Left renal cortex interstitium (tissue), 4 donors: ENCODE measurements at places on chromosomes 13 and 19.

DNA sequence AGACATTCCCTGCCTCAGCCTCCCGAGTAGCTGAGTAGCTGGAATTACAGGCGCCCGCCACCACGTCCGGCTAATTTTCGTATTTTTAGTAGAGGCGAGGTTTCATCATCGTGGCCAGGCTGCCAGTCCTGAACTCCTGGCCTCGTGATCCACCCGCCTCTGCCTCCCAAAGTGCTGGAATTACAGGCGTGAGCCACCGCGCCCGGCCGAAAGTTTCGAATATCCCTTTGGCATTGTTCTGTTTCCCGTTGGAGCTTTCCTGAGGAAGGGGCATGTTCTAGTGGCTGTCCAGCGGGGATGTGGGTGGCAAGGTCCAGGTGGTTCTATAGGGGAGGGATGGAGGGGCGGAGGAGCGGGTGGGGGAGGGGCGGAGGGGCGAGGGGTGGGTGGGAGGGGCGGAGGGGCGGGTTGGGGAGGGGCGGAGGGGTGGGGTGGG, 2.1 kb upstream of the BSG start:
- no peak for DNase-seq

DNA sequence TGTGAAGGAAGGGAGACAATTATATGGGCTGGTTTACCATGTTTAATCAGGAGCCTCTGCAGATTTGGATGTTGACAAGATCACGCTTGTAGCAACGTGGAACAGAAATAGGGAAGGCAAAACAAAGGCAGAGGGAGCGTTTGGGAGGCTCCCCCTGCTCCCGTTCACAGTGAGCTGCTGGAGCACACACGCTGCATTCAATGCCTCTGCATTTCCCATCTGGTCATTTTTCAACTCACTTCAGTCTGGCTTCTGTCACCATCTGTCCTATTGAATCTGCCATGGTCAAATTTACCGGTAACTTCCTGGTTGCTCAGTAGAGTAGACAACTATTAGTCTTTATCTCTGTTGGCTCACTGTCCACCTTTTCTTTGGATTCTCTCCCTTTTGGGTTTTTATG, 91.0 kb downstream of the NHLRC3 start:
- DNase-seq: no peak

- no peak for DNase-seq
These were observed 161.0 kb downstream of the SLITRK6 start for GRCh38 chr13:85638265-85638664.

GRCh38 chr19:30341611-30342201, 30.5 kb upstream of the ZNF536 start:
- no peak for DNase-seq

DNA sequence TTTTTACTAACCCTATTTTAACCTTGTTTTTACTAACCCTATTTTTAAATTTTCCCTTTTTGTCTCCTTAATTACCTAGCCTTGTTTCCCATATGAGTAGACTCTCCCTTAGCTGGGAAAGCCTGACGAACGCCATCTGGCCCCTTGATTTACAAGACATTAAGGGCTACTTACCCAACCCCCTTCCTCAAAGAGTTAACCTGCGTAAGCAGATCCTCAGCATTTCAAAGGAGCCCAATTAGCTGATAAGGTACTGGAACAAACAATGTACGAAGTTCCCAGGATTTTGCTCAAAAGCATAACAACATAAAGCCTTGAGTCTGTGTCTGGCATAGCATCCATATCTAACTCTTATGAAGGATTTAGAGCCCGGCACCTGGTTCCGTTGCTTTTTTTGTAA, 4.7 kb upstream of the MVB12A start:
- no peak for DNase-seq

DNA sequence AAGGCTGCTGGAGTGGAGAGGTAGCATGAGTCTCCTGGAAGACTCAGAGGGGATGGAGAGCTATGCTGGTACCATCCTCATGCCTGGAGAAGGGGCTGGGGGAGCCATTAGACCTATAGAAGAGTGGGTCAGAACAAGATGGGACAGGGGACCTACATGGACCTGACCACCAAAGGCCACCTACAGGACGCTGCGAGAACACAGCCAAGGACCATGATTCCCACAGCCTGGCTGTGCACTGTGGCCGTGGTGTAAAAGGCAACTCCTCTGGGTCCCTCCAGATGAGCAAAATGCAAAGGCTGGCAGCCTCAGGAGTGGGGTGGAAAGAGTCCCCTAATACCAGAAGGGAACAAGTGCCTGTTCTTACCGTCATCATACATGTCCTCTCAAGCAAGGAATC, 216.2 kb downstream of the SLC7A1 start:
- no peak for DNase-seq

DNA sequence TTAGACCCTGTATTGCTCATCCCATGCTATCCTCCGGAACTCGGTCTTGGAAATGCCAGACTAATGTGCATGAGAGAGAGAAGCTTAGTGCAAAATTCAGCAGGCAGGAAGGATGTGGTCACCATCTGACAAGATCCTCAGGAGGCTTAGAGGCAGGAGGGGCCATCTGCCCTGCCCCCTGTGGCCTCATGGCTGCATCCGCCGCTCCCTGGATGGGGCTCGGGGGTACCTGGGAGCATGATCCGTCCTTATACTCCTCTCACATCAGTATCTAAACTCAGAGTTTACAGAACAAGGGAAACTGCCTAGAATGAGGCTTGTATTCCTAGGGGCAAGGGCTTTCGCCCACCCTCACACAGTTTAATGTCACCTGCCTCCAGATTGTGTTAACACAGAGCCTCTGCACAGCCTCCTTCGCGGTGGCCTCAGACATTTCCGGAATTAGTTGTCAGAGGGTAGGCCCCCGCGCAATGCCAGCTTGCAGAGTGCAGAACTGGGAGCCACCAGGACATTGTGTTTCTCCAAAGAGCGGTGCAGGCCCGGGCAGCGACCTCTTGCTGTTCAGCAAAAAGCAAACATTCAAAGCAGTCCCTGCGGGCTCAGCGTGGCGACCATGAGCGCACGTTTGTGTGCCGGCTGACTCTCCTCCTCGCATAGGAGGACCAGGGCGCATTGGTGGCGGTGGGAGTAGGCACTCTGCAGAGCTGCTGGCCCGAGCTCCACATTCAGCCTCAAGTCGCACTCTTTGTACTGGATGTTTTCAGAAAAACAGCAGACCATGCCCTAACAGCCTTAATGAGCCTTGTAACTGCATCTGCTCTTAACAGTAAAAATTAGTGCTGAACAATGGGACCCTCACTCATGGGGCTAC, 39.1 kb downstream of the GPR12 start:
- no peak for DNase-seq

DNA sequence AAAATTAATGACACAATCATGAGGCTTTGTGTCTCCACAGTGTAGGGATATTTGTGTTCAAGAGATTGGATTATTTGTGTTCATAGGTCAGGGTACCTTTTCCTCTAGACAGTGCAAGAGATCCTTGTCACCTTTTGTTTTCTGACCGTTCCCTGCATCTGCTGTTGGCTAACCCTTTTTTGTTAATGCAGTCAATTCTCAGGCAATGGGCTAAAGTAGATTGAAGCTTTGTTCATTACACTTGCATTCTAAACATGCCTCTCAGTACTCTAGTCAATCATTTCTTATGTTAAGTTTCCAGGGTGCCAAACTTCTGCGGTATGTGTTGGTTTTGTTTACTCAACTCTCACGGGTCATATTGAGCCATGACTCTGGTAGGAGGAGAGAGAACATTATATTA, 1.8 kb upstream of the MED4 start:
- DNase-seq: no peak

- DNase-seq: no peak
These were observed 3.9 kb upstream of the NCCRP1 start for GRCh38 chr19:39192846-39193245.

GRCh38 chr19:50785329-50785728, 4.9 kb upstream of the ACP4 start:
- DNase-seq: no peak
